ENCODE measurements at places on chromosomes 2 and 18. TPM values are rescaled to one million over a fixed set of nuclear protein-coding genes. Genes with fewer than 3 reads are reported as not detected.

- no peak for DNase-seq
Observed at GRCh38 chr2:198374375-198375082, 570.1 kb downstream of the PLCL1 start.

DNA sequence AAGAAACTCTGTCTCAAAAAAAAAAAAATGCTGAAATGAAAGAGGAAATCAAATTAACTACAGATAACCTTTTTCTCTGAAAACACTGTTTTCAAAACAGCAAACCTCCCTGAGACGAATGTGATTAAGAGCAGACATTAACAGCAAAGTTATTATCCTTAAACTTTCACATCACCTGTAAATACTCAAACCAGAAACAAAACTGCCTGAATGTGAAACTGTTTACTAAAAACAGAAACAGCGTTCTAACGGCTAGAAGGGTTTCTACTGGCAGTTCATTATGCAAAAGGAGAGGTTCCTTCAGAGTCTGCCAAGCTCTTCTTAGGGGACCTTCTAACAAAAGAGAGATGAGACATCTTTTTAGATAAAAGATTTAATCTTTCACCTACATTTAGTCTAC is 45.9 kb downstream of the PNO1 start:
- no peak for DNase-seq

DNA sequence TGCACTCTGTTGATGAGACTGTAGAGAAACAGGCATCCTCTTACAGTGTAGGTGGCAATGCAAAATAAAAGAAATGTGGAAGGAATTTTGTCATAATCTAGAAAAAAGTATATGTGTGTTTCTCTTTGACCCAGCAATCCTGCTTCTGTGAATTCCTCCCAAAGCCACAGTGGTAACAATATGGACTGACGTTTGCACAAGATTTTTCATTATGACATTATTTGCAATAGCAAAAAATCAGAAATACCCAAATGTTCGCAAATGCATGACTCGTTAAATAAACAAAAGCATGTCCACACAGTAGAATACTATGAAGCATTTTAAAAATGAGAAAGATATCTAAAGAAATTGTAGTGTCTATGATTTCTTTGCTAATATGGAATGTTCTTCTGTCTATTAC is 255.2 kb upstream of the NRP2 start:
- DNase-seq: no peak

DNA sequence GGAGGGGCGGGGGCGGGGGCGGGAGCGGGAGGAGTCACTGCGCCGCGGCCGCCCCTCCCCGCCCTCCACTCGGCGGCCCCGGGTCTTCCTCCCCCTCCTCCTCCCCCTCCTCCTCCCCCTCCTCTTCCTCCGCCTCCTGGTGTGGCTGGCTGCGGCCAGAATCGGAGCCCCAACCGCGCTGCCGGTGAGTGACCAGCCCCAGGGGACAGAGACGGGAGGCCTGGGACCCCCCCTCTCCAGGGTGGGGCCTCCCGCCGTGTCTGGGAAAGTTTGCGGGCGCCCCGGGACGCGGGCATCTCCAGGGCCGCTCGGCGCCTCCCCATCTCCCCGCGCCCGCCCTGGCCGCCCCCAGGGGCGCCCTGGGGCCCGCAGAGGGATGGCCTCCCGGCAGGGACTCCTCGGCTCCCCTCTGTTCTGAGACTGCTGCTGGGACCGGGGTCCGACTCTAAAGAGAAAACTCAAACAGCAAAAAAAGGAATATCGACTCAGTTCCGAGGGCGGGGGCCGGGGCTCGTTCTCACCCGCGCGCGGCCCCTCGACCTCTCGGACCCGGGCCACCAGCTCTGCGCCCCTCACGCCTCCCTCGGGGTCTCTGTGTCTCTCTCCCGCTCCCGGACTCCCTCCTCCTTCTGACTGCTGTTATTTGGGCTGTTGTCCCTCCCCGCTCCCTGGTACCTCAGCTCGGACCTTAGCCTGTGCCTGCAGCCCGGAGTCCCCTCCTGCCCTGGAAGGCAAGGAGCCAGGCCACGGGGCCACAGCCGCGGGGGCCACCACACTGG is at the start of gene STON1:
TSS of gene STON1 (plus strand) at position 122 of the 779 bp plus-strand sequence. CDS start 50,480 bp downstream, outside the sequence.
- DNase-seq: peak; percentile 72

- no peak for DNase-seq
Observed at GRCh38 chr2:128799730-128800129, 481.1 kb upstream of the HS6ST1 start.

The COL4A4 gene
- 9.8 TPM for total RNA-seq

Data from left ventricle myocardium superior (tissue), 1 donor.